Foreskin melanocyte (primary cell): ENCODE measurements at places on chromosomes 6 and 20.
A peak's percentile ranks its signal among the peaks of the same experiment; 100 is the strongest.

- DNase-seq = no peak
These were observed 188.6 kb downstream of the ZDHHC14 start for GRCh38 chr6:157569543-157569942.

GRCh38 chr6:20319520-20320357, 81.9 kb upstream of the E2F3 start:
- DNase-seq = no peak

DNA sequence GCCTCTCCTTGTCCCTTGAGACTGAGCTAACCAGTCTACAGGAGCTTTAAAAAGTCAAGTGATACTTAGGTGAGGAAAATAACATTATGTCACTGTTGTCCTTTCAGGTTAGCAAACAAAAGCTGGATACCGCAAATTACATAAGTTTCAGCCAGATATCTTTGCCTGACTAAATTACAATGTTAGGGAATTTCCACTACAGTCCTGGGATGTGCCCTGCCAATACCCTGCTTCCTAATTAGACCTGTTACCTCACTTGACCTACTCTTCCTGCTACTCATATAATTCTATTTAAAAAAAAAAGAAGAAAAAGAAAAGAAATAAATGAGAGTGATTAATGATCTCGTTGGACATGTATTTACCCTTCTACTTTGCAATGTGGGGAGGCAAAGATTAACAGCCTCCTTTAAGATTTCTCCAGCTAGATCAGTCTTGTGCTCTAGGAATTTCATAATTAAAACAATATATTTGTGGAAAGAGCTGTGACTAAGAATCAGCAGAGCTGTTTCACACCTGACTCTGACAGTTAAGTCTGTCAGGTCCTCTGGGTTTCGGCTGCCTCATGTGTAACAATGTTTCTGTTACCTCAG, 318.9 kb downstream of the HDGFL1 start:
- DNase-seq = no peak

DNA sequence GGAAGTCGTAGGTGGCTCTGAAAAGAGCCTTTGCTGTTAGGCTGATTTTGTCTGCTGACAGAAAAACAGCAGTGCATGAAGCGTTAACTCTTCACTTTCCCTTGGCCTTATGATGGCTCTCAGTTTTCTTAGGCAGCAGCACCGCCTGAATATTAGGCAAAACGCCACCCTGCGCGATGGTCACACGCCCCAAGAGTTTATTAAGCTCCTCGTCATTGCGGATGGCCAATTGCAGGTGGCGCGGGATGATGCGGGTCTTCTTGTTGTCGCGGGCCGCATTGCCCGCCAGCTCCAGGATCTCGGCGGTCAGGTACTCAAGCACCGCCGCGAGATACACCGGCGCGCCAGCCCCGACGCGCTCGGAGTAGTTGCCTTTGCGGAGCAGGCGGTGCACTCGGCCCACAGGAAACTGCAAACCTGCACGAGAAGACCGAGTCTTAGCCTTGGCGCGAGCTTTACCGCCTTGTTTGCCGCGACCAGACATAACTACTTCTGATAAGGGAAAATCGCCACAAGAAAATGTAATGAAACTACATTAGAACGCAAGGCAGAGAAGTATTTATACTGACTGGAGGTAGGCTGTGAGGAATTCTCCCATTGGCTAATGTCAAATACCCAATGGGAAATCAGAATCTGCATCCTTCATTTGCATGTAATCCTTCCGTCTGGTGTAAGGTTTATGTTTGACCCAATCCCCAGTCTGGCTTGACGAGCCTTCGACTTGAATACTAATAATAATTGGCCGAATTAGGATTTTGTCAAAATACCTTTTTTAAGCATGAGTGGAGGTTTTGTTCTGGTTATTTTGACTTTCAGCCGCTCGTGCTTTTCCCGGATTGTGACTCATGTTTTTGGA, 53.9 kb upstream of the HFE start:
- DNase-seq = peak; percentile 97

DNA sequence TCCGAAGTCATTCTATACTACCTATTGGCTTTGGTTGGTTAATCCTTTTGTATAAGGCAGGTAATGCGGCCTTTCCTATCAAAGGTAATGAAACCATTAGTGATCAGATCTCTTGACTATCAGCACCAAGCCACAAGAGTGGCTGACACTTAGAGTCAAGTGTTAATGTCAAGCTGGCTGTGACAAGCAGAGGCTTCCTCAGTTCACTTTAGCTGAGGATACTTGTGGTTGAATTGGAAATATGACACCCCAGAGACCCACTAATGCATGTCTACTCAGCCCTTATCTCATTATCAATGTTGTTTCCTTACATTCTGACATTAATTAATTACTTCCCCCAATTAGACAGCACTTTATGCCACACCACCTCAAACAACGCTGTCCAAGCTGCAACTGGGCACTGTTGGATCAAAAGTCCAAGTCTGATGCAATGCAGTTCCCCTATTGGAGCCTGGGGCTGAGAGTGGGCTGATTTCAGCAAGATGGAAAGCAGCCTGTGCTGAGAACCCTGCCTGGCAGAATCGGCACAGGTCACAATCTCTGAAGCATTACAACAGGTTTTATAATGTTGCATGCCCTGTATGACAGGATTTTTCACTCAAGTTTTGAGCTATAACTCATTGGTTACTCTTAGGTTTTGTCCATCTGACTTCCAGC, 273.5 kb downstream of the COL12A1 start:
- no peak for DNase-seq

DNA sequence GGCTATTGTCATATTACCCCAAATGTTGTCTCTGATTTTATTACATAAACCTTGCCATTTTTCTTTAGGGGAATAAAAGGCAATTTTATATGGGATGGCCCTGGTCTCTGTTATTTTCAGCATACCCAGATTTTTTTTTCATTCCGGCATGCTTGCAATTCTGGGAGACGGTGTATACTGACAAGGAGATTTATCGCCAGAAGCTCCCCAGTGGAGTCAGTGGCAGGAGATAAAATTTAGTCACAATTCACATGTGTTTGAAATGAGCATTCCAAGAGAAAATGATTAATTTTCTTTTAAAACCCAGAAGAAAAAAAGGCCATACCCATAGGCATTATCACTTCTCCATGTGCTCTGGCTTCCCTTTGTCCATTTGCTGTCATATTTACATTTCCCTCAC, 250.8 kb upstream of the RSPO3 start:
- DNase-seq = no peak

GRCh38 chr20:57179265-57179664, 87.2 kb downstream of the BMP7 start:
- DNase-seq = no peak

- no peak for DNase-seq
These were observed 287.0 kb upstream of the SUPT3H start for GRCh38 chr6:45664707-45665106.

GRCh38 chr20:17490501-17490900, 40.7 kb downstream of the BFSP1 start:
- no peak for DNase-seq

DNA sequence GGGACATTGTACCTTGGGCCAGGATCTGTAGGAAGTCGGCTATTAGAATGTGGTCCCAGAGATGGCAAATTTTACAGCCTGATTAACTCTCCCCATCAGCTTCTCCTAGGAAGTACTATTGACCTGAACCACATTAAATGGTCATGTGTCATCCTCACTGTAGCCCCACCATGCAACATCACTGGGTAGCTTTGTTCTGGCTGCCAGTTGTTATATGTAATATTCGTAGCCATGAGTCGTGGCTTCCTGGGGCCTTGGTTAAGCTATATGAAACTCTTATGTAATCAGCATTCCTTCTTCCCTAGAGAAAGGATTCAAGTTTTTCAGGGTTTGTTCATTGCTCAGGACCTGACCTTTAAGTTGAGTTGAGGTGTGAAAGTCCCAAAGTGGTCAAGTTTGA, 125.7 kb downstream of the ANKS1A start:
- peak; percentile 83 for DNase-seq

GRCh38 chr6:165827190-165827518, 164.1 kb upstream of the PDE10A start:
- no peak for DNase-seq

DNA sequence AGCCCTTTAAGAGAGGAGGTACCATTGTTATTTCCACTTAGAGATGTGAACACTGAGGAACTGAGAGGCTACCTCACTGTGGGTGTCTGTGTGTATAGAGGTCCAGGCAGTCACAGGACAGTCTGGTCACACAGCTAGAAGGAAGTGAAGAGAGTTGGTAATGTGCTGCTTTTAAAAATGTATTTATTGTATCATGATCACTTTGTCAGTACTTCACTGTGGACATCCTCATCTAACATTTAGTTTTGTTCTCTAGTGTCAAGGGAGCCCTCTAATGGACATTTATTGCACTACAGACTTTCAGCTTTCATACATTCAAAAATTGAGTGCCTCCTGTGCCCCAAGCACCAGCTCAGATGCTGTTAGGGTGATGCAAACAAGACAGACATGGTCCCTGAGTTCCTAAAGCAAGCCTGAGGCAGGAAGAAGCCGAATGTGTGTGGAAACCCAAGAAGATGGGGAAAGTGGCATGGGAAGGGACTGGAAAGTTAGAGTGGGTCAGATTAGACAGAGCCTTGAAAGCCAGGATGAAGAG, 123.0 kb downstream of the SLC16A10 start:
- DNase-seq = peak; percentile 77

DNA sequence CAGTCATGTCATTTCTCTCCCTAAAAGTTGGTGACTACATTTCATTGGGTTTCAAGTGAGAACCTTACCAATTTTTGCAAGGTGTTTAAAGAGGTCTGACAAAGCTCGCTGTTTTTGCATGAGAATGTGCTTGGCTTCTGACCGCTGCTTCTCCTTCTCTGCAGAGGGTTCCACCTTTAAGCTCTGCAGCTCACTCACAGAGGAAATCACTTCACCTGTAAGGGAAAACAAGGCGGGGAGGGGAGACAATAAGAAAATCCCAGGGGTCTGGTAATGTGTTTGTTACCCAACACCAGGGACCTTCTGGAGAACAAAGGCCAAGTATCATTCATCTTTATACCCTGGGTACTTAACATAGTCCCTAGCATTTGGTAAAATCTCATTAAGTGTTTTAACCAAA, 40.0 kb upstream of the LYRM2 start:
- DNase-seq = no peak
